ENCODE measurements at places on chromosomes 11 and 22.

GRCh38 chr11:116696381-116696941, 76.3 kb downstream of the BUD13 start:
- peak; percentile 89 for DNase-seq

- no peak for DNase-seq
Observed at GRCh38 chr11:71330349-71330748, 78.0 kb upstream of the SHANK2 start.

- DNase-seq: no peak
Observed at GRCh38 chr11:58573451-58574104, 2.1 kb downstream of the LPXN start.

DNA sequence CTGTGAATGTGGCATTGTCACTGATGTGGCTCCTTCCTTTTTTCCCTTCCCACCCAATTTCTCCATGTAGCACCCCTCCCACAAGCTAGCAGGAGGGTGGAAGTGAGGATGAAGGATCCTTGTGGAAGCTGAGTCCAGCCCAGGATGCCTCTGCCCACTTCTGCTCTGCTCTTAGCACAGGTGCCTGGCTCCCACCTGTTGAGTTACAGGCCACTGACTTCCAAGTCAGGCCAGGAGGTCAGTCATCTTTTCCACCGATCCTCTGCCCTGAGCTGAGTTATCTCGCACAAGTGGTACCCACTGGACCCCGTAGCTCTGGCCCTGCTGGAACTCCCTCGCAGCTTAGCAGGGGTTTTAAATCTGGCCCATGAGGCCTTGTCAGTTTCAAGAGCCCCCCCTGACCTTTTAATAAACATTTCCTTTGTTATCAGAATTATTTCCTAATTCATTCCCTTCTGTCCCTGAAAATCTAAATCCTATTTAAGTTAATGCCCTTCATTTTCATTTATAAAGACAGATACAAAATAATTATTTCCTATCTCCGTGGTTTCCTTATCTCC, 125.3 kb upstream of the CADM1 start:
- DNase-seq: no peak

- DNase-seq: peak; percentile 92
Observed at GRCh38 chr22:40024201-40025061, 29.7 kb downstream of the FAM83F start.

DNA sequence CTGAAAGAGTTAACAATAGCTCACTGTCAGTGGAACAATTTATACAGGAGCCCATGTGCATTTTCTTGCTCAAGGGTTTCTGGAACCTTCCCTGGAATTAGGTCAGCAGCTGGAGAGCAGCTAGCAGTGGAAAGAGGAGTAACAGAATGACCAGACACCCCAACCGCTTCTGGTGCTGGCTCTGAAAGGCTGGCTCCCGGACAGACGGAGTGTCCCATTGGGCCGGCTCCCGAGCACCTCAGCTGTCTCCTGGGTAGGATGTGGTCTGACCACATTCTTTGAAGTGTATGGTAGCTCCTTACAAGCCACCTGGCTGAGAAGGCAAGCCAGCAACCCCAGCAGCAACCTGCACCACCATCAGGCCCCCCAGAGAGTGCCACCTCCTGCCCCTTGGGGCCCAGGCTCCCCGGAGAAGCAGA, 44.7 kb downstream of the ABTB2 start:
- no peak for DNase-seq

DNA sequence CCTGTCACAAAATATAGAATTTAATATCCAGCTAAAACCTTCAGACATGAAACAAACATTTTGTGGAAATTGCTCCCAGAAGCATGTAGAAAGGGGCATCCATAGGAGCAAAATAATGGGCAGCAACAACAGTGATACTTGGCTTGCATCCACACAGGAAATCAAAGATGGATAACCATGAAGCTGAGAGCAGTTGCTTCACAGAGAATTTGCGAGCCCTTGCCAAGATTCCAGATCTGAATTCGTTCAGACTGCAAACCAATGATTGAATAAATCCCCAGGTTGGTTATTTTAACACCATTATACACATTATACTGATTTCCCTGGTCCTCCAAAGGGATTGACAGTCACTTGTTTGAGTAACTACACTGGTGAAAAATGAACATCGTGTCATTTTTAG, 15.6 kb upstream of the OR51L1 start:
- DNase-seq: no peak

- no peak for DNase-seq
Observed at GRCh38 chr22:47307822-47308221, 545.4 kb downstream of the TBC1D22A start.

GRCh38 chr11:65206901-65207300, 25.2 kb downstream of the CAPN1 start:
- no peak for DNase-seq

DNA sequence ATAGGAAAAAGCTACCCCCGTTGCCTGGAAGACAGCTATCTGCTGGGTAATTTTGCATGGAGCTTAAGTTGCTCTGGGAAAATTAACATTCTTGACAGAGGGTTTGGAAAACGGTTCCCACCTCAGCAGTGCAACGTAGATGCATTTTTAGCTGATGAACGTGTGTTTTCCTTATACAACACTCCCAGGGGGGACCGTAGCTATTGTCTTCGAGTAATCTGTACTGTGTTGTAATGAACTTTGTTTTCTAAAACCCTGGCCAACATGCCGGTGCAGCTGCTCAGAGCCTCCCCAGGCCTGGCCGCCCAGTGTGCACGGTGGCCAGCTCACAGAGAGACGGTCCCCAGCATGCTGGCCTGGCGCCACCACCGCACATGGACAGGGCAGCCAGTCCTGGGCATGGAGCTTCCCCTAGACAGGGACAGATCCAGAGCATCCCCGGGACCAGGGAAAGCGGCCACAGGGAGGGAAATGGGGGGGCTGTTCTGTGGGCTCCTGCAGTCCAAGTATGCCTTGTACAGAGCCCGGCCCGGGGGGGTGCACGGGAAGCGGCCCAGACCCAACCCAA, 2.2 kb downstream of the TNNT3 start:
- no peak for DNase-seq

DNA sequence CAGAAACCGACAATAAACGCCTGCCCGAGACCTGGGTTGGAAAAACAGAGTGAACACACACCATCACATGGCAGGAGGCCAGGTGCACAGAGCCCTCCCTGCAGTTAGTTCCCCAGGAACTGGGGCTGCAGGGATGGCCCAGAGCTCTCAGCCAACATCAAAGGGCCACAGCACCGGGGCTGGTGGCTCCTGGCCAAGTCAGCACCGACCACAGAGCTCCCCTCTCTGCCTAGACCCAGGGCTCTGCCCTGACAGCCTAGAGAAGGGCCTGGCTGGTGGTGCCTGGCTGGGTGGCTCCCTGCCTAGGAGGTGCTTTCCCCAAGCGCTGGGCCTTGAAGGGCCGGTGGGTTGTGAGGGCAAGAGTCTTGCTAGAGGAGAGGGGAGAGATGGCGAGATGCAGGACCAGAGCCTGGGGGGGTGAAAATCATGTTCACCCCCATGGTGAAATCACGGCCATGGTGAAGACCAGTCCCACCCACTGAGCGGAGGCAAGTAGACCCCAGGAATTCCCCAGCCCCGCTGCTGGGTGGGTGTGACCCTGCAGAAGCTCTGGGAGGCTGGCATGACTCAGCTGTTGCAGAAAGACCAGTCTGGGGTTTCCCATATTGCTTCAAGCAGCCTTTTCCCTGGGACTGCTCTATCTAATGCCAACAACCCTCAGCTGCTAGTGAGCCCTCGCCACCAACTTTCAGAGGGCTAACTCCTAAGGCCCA, 7.2 kb upstream of the BID start:
- DNase-seq: no peak
